ENCODE measurements at places on chromosomes 5 and 9. TPM values are rescaled to one million over a fixed set of nuclear protein-coding genes. Genes with fewer than 3 reads are reported as not detected.

The RMI1 gene
- total RNA-seq, result 29.0 TPM

The OGN gene
- total RNA-seq, result not detected

The CA9 gene
- total RNA-seq, result 0.75 TPM

The CCNO gene
- not detected for total RNA-seq

The PCDHGA2 gene
- 0.07 TPM for total RNA-seq

The OTP gene
- not detected for total RNA-seq

The HAVCR2 gene
- 6.3 TPM for total RNA-seq

The ESM1 gene
- 0.37 TPM for total RNA-seq

The WHRN gene
- 9.0 TPM for total RNA-seq

The LCN1 gene
- not detected for total RNA-seq

The CETN3 gene
- 41.0 TPM for total RNA-seq

The EQTN gene
- total RNA-seq, result not detected

The RECK gene
- total RNA-seq, result 3.7 TPM

The ZNG1C gene
- total RNA-seq, result 31.2 TPM

The C5orf58 gene
- total RNA-seq, result not detected

The COL15A1 gene
- total RNA-seq, result not detected

The HMMR gene
- 40.6 TPM for total RNA-seq

The GABBR2 gene
- total RNA-seq, result not detected

The SAXO1 gene
- not detected for total RNA-seq

The FABP6 gene
- total RNA-seq, result not detected

The ENDOG gene
- total RNA-seq, result 23.3 TPM

The SNAPC4 gene
- total RNA-seq, result 22.1 TPM

The IFNK gene
- total RNA-seq, result not detected

The SLC4A9 gene
- not detected for total RNA-seq

The SH3RF2 gene
- not detected for total RNA-seq

The C9orf72 gene
- 5.5 TPM for total RNA-seq

The PCDHGC4 gene
- total RNA-seq, result not detected

The PCYOX1L gene
- 22.6 TPM for total RNA-seq

The CDK9 gene
- 111 TPM for total RNA-seq

The GABRA1 gene
- not detected for total RNA-seq

The GAS1 gene
- total RNA-seq, result 0.42 TPM

The PTGDS gene
- 0.24 TPM for total RNA-seq

The SLC45A2 gene
- total RNA-seq, result not detected

The TMEM141 gene
- 50.1 TPM for total RNA-seq

The SV2C gene
- total RNA-seq, result not detected

The CARTPT gene
- total RNA-seq, result not detected

The CTXN3 gene
- not detected for total RNA-seq

The GFPT2 gene
- total RNA-seq, result 1.7 TPM

The HRH2 gene
- 28.9 TPM for total RNA-seq

The APBA1 gene
- total RNA-seq, result 0.13 TPM

The TRIM36 gene
- 0.15 TPM for total RNA-seq

The ENC1 gene
- 0.93 TPM for total RNA-seq

The IFNA2 gene
- not detected for total RNA-seq

The ANKRD20A1 gene
- total RNA-seq, result not detected

The LCN15 gene
- not detected for total RNA-seq

The PCDHA1 gene
- total RNA-seq, result not detected

The GPR107 gene
- 21.4 TPM for total RNA-seq

The TXNDC8 gene
- total RNA-seq, result not detected

The PCDHGB1 gene
- not detected for total RNA-seq

The FAM200C gene
- total RNA-seq, result 1.2 TPM

The DNM1 gene
- total RNA-seq, result 0.26 TPM

The SCGB3A2 gene
- total RNA-seq, result not detected

The LRRC19 gene
- not detected for total RNA-seq

The CCDC180 gene
- 3.2 TPM for total RNA-seq

The TLX3 gene
- total RNA-seq, result not detected

The PFN3 gene
- not detected for total RNA-seq

The SLC26A2 gene
- total RNA-seq, result 9.7 TPM

Measured in CD8-positive, alpha-beta memory T cell (primary cell).